ENCODE measurements at places on chromosomes 2 and 18. TPM values are rescaled to one million over a fixed set of nuclear protein-coding genes. Genes with fewer than 3 reads are reported as not detected.
A peak's percentile ranks its signal among the peaks of the same experiment; 100 is the strongest.

DNA sequence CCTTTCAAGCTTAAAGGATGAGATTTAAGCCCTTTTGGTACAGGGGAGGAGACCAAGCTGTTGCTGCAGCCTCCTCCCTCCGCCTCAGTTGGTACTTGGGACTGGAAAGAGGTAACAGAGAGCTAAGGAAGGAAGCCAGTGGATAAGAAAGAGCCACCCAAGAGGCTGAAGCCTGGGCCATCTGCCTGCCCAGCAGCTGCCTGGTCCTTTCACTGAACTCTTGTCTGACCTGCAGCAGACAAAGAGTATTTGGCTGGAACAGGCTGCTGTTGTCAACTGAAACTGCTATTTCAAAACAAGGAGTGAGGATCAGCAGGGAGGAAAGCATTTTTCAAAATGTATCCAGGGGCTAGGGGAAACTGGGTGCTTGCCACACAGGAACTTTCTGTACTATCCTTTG lies 30.3 kb downstream of the TNS1 start:
- no peak for DNase-seq

GRCh38 chr2:149458502-149458901 lies 128.1 kb downstream of the LYPD6 start:
- no peak for DNase-seq

GRCh38 chr2:119914266-119914665 lies 98.6 kb upstream of the EPB41L5 start:
- DNase-seq = no peak

DNA sequence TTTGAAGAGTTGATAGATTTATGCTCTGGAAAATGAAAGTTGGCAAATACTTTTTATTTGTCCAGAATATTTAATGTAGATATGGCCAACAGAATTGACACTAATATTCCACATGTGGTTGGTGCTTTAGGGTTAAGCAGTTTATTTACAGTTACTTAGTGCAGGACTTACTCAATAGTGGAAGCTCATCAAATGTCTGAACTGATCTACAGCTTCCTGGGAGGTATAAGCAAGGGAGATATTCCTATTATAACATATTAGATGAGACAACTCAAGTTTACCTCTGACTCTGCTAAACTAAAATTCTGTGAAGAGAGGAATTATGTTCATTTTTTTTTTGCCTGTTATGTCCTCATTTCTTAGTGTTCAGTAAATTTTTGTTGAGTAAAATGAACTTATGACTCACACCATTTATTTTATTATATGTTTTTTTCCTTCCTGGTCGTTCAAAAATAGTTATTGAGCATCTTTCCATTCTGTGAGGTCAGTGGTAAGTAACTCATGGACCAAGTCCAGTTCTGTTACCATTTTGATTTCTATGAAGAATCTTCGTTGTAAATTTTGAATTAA lies 13.6 kb downstream of the ABI2 start:
- no peak for DNase-seq

GRCh38 chr2:35365859-35366258 lies 989.7 kb upstream of the CRIM1 start:
- DNase-seq = no peak

- no peak for DNase-seq
Measured at GRCh38 chr2:198115201-198115600, 310.8 kb downstream of the PLCL1 start.

- DNase-seq = no peak
Measured at GRCh38 chr2:157394928-157395327, 49.0 kb downstream of the CYTIP start.

The CCDC68 gene
- total RNA-seq = 41.3 TPM

The LRRC30 gene
- total RNA-seq = 0.32 TPM

DNA sequence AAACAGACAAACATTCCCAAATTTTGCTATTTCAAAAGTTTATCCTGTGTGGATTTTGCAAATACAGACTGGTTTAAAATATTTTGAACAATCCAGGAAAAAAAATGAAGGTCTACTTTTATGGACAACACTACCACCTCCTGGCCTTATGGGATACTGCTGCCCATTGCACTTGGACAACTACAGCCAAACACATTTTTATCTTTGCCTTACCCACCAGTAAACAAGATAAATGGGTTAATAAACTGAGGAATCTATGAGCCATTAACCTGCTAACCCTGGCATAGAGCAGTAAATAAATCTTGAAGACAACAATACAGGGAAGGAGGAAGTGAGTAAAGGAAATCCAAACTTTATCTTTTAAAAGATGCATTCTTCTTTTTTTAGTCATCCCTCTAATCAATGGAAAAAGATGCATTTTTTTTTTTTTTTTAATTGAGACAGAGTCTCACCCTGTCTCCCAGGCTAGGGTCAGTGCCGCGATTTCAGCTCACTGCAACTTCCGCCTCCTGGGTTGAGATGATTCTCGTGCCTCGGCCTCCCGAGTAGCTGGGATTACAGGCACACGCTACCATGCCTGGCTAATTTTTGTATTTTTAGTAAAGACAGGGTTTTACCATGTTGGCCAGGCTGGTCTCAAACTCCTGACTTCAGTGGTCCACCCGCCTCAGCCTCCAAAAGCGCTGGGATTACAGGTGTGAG lies 2.1 kb upstream of the SPIRE1 start:
- peak; percentile 6 for DNase-seq

DNA sequence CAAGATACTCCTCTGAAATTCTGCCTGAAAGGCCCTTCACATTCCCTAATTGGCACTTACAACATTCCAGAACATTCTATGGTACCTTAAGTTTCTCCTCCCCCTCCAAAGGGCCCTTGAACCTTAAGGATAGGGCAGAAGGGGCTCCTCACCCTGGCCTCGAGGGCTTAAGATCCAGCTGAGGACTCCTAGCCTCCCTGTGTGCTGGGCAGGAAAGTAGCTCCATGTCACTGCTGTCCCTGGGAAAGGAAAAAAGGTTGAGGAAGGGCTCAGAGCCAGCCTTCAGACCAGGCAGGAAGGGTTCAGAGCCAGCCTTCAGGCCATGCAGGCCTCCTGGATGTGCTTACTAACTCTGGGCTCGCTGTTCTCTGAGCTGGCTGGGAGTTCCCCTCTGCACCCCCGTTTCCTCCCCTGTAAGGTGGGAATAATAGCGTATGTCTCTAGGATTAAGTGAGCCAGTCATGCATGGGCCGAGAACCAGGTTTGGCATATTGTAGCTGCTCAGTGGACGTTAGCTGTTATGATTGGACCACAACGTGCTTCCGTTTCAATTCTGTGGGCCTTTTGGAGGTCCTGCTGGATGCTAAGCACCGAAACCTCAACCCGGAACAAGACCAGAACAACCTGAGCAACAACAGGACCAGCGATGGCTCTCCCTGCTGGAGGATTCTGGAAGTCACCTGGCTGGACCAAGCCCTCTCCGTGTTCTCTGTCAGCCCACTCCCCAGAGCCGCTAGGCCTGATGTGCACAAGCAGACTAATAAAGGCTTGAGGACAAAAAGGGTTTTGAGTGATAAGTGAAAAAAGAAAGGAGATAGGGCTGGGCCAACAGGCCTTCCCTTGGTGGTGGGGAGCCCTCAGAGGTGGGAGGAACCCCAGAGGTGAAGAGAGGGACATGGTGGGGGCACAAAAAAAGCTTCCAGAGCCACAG lies 1.0 kb upstream of the B3GNT7 start:
- no peak for DNase-seq

GRCh38 chr2:190763901-190764514 lies 115.1 kb downstream of the NAB1 start:
- no peak for DNase-seq

DNA sequence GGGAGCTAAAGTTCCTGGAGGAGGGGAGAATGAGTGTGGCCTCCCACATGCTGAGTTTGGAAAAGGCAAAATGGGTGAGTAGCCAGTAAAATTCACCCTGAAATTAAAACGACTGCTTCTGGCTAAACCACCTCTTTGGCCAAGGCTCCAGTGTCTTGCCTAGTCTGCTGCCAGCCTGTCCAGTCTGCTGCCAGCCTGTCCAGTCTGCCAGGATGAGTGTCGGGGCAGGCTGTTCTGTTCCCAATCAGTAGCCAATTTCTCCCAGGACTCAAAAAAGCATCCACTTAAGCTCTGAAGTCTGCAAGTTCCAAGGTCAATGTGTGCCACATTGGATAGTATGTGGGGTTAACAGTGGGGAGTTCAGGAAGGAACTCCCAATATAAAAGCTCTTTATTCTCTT lies 134.6 kb upstream of the KLHL29 start:
- DNase-seq = no peak

DNA sequence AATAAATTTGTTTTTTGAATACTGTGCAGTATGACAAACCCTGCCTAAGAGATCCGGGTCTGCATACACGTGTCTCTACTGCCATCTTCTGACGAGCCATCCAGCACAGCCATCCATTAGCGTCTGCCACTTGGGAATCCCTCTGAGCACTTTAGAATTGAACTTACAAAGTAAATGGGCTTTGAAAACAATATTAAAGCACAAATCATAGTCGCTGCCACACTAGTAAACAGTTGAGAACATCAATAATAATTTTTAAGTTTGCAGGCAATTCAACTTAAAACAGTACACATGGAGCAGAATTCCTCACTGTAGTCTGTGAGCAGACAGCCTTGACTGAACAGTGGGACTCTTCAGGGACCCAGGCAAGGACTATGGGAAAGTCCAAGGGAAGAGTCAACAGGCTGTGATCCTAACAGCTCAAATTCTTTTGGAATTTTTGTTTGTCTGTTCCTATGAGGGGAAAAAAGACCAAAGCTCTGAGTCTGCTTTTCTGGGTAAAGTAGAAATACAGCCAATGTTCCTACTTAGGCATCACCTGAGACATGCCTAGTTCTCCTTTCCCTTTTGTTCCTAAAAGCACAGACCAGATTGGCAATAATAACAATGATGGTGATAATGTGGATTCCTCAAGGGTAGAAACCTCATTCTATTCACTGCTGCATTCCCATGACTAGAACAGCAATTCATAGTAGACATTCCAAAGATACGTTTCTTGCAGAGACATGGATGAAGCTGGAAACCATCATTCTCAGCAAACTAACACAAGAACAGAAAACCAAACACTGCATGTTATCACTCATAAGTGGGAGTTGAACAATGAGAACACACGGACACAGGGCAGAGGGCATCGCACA lies 92.9 kb downstream of the MREG start:
- DNase-seq = peak; percentile 42

GRCh38 chr2:107466984-107467773 lies 359.5 kb upstream of the RGPD4 start:
- DNase-seq = no peak

DNA sequence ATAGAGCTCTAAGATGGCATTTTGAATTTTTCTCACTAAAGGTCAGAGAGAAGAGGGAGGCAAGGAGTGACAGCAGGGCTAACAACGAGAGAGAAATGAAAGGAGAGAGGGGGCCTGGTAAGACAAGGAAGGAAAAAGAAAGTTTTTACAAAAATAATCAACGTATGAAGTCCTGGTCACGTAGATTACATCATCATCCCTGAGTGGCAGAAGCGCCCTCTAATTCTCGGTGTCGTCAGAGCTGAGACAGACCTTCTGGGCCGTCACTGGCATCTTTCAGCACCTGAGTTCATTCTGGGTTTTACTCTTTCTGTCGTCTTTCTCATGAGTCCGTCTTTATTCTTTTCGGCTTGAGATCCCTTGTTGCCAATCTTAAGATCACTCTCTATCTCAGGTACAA lies 329.8 kb downstream of the ALK start:
- no peak for DNase-seq

GRCh38 chr2:178962152-178962551 lies 87.8 kb downstream of the CCDC141 start:
- DNase-seq = no peak

- no peak for DNase-seq
Measured at GRCh38 chr2:65481961-65482360, 49.6 kb upstream of the SPRED2 start.

The RNF152 gene
- total RNA-seq = 44.4 TPM

The SPATA3 gene
- not detected for total RNA-seq

DNA sequence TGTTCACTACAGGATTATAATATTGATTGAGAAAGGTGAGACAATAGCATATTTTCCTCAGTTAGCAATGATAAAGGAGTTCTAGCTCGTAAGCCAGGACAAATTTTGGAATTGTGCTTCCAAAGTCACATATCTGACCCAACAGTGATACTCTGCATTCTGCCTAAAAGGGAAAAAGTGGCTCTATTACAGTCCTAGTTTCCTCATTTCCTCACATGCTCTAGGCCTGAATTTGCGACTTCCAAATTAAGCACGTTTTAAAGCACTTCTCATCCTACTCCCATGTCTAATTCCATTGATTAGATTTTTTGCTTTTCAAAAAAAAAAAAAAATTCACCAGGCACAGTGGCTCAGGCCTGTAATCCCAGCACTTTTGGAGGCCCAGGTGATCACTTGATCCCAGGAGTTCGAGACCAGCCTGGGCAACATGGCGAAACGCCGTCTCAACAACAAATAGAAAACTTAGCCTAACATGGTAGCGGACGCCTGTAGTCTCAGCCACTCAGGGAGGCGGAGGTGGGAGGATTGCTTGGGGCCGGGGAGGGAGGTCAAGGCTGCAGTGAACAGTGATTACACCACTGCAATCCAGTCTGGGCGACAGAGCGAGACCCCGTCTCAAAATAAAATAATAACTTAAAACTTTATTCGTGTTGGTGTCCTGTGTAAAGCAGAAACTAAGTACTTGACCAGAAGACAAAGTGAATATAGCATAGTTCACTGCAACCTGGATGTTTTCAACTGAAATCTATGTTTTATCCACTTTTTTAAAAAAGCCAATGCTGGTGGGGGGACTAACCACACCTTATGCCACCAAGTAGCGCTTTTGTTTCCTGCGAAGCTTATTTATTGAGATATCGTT lies 1.5 kb downstream of the ESCO1 start:
- DNase-seq = no peak

DNA sequence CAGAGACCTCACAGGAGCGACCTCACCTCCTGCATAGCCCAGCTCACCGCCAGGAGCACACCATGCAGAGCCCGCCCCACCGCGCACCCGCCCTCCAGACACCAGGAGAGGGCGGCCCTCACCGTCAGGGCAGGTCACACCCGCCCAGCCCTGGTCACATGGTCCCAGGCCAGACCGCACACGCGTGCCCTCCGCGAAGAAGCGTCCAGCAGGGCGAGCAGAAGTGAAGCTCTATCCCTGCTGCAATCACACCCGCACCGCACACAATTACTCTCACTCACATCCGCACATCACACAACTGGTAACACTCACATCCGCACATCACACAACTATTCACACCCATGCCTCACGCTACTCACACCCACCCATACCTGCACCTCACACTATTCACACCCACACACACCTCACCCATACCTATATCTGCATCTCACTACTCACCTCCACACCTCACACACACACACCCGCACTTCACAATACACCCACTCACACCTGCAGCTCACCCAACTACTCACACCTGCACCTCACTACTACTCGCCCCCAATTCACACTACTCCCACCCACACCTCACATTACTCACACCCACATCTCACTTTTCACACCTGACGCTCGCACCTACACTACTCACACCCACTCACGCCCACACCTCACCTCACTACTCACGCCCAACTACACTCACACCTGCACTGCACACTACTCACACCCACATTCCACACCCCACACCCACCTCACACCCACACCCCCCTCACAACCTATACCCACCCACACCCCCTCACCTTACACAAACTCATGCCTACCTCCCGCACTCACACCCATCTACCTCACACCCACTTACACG lies 242.0 kb downstream of the HDAC4 start:
- DNase-seq = no peak

The KIF3C gene
- 5.4 TPM for total RNA-seq

The GAL3ST2 gene
- total RNA-seq = not detected

- DNase-seq = no peak
Measured at GRCh38 chr18:78232196-78232595, 747.4 kb upstream of the SALL3 start.

The DLX2 gene
- total RNA-seq = not detected

The SPP2 gene
- not detected for total RNA-seq

The SLC30A3 gene
- 0.53 TPM for total RNA-seq

- no peak for DNase-seq
Measured at GRCh38 chr2:33588232-33588631, 10.9 kb downstream of the FAM98A start.

Data from urinary bladder (tissue), 4 donors.